ENCODE measurements at places on chromosomes 7 and 10.

GRCh38 chr7:2972835-2973161 is 70.9 kb downstream of the CARD11 start:
- DNase-seq = no peak

GRCh38 chr10:92760609-92761008 is 70.9 kb downstream of the HHEX start:
- DNase-seq = peak; percentile 59

- DNase-seq = peak; percentile 25
Observed at GRCh38 chr7:20778063-20778721, 8.5 kb downstream of the SP8 start.

DNA sequence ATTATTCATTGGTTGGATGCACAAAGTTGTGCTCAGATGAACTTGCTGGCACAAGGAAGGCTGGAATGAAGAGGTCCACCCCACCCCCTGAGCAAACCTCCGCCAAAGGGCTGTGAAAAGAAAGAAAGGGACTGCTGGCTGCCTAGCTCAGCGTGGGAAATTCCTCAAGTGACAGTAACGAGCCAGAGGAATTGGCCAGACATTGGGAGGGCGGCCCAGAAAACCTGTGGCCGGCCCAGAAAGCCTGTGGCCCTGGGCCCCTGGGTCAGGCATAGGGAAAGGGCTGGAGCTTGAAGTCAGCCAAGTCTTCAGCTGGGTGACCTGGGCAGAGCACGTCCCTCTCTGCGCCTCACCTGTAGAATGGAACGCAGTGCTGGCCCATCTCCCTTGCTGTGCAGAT is 30.6 kb upstream of the CTBP2 start:
- DNase-seq = no peak

DNA sequence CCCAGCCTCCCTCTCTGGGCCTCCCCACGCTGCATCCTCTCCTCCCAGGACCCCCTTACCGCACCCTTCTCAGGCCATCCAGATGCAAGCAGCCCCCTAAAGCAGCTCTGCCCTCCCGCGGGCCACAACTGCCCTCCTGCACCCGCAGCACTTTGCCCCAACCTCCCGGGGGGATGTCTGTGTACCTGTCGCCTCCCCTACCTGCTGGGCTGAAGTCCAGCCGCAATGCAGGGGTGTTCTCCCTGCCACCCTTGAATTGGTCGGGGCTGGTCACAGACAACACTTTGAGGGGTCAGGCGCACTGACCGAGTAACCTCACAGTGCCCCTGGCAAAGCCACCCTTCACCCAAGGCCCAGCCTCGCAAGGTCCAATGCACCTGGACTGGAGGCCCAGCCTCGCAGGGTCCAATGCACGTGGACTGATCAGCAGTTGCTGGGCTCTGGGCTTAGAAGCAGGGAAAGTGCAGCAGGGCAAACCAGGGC is 8.3 kb upstream of the CALML5 start:
- DNase-seq = no peak

GRCh38 chr10:36942616-36943015 is 182.8 kb upstream of the ANKRD30A start:
- no peak for DNase-seq

DNA sequence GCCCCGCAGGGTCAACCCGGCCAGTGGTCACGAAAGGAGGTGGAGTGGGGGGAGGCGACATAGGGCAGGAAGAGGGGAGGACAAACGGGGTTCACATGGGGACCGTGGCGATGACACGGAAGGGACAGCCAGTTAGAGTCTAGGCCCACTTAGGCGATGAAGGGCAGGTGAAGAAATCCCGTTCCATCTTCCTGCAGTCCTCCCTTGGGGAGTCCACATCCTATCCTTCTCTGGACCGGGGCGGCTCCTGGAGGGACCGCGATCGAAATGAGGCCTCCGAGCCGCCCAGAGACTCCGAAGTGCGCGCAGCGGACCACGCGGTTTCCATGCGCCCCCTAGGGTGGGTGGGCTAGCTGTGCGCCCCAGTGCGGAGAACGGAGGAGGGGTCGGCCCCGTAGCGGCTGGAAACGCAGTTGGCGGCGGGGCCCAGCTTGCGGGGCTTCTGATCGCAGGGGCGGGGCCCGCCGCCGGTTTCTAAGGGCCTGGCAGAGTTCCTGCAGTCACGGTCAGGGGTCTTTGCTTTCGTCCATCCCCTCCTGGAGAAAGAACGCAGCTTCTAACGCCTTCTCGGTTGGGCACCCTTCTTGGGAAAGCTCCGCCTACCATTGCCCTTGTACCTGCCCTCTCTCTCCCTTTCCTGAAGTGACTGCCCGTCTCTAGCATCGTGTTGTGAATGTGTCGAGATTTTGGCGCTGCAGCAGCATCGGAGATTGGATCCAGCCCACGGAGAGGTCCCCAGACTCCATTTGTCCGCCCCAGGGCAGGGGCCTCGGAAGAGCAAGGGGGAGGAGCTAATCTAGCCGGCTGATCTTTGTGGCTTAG is 17.9 kb upstream of the TMEM225B start:
- DNase-seq = peak; percentile 35

GRCh38 chr7:83413831-83414230 is 235.1 kb downstream of the SEMA3E start:
- peak; percentile 56 for DNase-seq

DNA sequence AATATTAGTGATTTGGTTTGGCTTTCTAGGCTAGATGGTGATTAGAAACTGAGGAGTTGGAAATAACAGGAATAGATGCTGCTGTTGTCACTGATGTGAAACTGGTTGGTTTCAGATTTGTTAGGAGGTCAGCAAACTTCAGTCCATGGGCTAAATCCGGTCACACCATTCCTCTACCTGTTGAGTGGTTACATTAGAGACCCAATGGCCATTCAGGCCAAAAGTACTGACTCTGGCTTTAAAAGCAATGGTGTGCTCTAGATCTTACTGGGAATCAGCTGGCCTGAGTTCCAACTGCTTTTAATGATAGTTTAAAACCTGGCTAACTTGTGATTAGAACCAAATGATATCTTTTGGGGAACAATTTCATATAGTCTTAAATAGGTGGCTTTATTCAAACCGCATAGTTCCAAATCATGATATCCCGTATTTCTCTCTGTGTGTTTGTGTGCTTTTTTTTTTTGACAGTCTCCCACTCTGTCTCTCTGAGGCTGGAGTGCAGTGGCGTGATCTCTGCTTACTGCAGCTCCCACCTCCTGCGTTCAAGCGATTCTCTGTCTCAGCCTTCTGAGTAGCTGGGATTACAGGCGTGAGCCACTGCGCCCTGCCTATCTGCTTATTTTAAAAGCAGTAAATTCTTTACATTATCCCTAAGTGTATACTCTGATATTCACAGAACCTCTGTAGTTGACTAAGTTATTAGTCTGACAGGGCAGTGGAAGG is 7.8 kb upstream of the PBLD start:
- DNase-seq = no peak

DNA sequence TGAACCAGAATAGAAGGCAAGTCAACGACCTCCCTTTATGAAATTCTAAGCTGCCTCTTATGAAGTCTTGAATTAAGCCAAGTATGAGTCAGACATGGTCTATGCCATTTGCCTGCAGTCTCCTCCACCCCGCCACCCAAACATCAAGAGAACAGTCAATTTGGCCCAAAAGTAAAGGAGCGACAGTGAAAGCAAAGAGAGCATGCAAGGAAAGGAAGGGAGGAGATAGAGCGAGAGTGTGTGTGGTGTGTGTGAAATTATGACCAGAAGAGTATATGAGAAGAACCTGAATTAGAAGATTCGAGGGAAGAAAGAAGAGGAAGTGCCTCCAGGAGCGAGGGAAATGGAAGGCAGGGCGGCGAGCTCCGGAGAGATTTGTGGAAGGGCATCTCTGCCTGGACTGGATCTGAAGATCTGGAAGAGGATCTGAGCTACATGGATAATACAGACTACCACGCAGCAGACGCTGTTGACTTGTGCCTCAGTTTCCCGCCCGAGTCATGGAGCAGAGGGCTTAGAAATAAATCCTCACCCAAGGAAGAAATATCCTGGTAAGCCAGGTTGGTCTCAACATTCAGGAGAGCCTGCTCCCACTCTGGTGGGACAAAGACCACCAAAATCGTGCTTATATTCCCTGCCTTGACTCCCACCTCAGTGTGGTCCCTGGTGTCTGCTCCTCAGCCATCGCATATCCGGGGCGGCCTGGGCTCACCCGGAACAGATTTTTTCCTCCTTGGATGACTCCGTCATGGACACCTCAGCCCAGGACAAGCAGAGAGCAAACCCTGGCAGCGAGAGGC is 459 bp downstream of the ZDHHC6 start:
- DNase-seq = peak; percentile 6

- no peak for DNase-seq
Observed at GRCh38 chr7:151631570-151631952, 111.9 kb upstream of the RHEB start.

DNA sequence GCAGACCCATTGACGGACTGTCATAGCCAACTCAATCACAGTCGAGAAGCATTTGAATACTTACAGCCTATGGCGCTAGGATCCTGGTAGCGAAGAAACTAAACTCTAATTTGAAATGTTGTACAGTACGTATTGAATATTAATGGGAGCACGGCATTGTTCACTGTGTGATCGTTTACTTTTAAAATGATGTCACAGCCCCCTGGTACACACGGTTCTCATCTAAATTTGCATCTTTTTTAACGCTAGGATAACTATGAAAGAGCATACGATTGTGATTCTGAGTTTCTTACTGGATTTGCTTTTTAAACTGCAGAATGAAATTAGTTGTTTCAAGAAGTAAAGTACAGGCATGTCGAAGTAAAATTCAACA is 895 bp upstream of the NAPEPLD start:
- DNase-seq = no peak

DNA sequence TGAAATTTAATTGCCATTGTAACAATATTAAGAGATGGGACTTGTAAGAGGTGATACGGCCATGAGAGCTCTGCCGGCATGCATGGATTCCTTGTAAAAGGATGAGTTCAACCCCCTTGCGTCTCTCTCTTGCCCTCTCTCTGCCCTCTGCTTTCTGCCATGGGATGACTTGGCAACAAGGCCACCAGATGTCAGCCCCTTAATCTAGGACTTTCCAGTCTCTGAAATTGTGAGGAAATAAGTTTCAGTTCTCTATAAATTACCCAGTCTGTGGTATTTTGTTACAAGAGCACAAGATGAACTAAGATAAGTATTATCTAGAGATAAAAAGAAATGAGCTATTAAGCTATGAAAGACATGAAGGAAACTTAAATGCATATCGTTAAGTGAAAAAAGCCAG is 145.7 kb upstream of the AHR start:
- DNase-seq = no peak

DNA sequence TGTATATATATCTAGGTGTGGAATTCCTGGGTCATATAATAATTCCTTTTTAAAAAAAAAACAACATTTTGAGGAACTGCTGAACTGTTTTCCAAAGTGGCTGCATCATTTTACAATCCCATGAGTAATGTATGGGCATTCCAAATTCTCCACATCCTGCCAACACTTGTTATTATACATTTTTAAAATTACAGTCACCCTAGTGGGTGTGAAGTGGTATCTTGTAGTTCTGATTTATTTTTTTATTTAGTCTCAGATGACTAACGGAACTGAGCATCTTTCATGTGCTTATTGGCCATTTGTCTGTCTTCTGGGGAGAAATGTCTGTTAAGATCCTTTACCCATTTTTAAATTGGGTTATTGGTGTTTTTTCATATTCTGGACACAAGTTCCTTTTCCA is 12.0 kb upstream of the KLHL7 start:
- DNase-seq = peak; percentile 86

DNA sequence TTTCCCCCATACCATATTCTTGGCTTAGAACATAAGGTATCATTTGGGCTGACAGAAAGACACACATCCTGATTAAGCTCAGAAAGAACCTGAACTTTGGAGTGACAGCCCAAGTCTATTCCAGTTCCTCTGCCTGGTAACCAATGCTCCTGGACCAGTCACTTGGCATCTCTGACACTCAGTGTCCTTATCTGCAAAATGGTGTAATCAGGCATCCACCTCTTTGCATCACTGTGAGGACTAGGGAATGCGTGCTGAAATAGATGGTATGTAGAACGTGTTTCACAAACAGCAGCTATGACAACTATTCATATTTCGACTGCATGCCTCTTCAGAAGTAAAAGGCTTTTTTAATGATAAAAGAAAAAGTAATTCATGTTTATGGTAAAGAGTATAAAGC is 26.2 kb upstream of the PIK3AP1 start:
- no peak for DNase-seq

- no peak for DNase-seq
Observed at GRCh38 chr7:86534641-86535040, 109.1 kb upstream of the GRM3 start.

Measured in cardiac fibroblast (primary cell).